Hypothalamus (tissue), 51 donors: ENCODE measurements at places on chromosomes 1 and 21.

DNA sequence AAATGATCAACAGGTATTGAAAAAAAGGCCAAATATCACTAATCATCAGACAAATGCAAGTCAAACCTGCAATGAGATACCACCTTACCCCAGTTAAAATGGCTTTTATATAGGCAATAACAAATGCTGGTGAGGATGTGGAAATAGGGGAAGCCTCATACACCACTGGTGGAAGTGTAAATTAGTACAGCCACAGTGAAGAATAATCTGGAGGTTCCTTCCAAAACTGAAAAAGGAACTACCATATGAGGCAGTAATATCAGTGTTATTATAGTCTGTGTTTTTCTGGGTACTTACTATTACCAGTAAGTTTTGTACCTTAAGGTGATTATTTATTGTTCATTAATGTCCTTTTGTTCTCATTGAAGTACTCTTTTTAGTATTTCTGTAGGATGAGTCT, 201.3 kb downstream of the MRPL39 start:
- no peak for DNase-seq

DNA sequence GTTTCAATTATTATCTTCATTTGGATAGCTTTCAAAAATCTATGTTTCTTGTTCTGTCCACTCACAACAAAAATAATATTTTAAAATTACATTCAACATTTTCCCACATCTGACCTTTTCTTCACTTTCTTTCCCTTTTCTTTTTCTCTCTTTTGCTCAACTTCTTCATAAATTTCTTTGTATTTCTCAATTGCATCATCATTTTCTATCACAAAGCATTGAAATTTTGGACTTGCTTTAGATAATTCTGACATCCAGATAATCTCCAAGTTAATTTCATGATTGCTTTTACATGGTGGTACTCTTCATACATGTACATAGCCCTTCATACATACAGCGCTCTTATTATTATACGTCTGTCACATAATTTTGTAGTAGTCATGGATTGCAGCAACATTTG, 30.2 kb downstream of the NUF2 start:
- no peak for DNase-seq

GRCh38 chr1:16186655-16187235, 25.7 kb downstream of the ARHGEF19 start:
- DNase-seq, result no peak

GRCh38 chr1:3625151-3625907, 514 bp downstream of the TPRG1L start:
- DNase-seq, result no peak

GRCh38 chr1:106998431-106999002, 58.0 kb upstream of the PRMT6 start:
- no peak for DNase-seq

GRCh38 chr1:41272601-41273000, 30.5 kb upstream of the SCMH1 start:
- no peak for DNase-seq

DNA sequence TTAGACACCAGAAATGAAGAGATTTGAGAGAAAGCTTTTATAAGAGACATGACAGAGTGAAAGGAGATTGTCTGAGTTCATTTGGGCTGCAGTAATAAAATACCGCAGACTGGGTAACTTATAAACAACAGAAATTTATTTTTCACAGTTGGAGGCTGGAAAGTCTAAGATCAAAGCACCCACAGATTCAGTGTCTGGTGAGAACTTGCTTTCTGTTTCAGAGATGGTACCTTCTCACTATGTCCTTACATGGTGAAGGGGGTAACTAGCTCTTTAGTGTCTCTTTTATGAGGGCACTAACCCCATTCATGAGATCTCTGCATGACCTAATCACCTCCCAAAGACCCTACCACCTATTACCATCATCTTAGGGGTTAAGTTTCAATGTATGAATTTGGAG, 30.9 kb upstream of the FCRL4 start:
- DNase-seq, result no peak
